ENCODE measurements at places on chromosomes 6 and 20.

DNA sequence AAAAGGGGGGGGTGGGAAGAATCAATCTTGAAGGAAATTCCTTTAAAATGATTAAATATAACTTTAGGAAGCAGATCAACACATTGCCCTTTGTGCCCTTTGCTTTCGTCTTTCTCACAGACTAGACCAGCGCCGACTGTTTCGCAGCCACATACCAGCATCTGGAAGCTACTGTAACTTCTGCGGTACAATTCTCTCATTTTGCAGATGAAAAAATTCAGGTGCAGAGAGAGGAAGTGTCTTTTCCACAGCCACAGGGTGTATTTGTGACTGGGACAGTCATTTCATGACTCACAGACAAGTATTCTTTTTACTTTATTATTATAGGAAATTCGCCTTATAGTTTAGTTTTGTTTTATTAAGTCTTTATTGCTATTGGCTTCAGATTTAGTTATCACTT, 84.2 kb downstream of the UST start:
- DNase-seq, result no peak

DNA sequence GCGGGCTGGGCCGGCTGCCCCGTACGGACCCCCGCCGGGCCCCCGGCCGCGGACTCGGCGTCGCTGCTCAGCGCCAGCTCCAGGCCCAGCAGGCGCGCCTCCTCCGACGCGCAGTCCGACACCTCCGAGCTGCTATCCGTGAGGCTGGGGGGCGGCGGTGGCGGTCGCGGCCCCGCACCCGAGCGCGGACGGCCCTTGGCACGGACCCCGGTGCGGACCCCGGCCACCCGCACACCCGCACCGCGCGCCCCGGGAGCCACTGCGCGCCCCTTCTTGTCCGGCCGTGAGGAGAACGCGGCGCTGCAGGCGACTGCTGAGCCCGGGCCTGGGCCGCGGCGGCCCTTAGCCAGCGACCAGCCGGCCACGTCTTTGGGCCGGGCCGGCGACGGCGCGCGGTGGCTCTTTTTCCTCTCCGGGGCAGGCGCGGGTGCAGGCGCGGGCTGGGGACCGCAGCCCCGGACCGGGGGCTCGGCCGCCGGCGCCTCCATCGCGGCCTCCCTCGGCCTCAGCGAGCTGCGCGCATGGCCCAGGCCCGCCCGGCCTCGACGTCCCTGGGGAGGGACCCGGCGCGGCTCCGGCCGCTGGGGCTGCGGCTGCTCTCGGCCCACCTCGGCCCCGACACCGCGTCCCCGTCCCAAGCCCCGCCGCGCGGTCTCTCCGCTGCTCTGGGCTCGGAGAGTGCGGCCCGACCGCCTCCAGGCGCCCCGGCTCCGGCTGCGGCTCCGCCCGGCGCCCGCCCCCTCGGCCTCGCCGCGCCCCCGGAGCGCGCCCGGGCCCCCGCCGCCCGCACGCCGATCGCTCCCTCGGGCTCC, 12.9 kb upstream of the TLDC2 start:
- no peak for DNase-seq

- no peak for DNase-seq
Observed at GRCh38 chr6:111472933-111473435, 10.0 kb downstream of the REV3L start.

DNA sequence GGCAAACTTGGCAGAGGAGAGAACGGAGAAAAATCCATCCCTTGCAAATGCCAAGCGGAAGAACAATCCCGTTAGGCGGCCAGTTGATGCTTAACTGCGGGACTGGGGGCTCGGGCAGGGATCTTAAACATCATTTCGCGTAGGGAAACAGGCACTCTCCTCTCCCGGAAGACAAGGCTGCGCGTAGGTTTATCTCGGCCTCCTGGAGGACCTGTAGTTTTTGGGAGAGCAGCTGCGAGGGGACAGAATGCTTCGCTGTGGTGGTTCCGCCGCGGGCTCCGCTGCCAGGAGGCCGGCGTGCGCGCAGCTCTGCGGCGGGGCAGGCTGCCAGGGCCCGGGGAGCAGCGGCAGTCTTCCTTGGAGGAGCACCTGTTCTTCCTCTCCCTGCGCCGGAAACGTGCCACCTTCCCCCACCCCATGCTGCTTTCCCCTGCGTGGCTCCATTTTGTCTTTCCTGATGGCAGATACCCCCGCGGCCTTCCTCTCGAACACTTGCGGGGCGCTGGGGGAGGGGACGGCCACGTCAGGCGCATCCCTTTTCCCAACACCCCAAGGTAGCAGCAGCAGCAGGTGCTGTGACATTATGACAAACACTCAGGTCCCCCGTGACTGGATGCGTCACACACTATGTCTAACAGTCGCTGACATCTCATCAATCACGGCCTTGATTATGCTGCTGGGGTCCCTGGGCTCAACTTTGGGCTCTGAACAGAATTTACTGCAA, 230.7 kb upstream of the BTBD3 start:
- DNase-seq, result no peak

- DNase-seq, result no peak
Observed at GRCh38 chr6:54987633-54988290, 141.2 kb downstream of the FAM83B start.

- DNase-seq, result no peak
Observed at GRCh38 chr6:7904654-7905319, 5.8 kb downstream of the TXNDC5 start.

DNA sequence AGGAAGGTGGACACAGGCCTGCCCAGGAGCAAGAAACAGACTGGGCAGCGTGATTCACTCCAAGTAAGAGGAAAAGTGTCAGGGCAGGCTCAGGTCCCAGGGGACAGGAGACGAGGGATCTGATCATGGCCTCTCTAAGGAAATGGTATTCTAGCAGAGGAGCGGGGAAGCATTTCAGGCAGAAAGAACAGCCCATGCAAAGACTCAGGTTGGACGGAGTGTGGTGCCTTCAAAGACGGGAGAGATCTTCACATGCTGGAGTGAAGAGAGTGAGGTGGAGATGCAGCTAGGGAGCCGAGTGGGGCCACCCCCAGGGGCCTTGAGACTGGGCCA, 161.1 kb downstream of the SYCP2 start:
- DNase-seq, result no peak

GRCh38 chr20:47747669-47748031, 37.6 kb downstream of the SULF2 start:
- DNase-seq, result no peak

GRCh38 chr20:44073011-44073674, 113.8 kb downstream of the JPH2 start:
- DNase-seq, result no peak

DNA sequence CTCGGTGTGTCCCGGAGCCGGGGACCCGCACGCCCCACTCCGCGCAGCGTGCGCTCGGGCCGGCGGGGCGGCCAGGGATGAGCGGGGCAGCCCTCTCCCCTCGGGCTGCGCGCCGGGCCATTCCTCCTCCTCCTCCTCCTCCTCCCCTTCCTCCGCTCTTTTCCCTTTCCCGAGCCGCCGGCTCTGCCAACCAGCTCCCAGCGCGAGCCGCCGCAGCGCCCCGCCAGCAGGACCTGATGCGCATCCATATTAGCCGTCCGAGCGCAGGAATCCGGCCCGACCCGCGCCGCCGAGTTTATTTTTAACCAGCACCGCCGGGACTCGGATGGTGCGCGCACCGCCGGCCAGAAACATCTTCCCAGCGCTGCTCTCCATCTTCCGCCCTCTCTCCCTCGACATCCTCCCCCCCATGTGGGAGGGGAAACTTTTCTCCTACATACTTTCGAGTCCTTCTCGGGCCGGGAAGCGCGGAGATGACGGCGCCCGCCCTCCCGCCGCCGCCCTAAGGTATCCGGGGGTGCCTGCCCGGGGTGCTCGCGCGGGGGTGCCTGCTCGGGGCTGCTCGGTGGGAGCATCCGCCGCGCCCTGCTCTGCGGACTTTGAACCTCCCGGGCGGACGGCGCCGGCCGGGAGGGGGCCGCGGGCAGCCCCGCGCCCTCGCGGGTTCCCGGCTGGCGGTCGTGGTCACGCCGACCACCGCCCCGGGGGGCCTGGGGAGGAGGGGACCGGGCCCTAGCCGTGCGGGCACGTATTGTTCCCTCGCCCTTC, 619 bp downstream of the RREB1 start:
- peak; percentile 74 for DNase-seq

DNA sequence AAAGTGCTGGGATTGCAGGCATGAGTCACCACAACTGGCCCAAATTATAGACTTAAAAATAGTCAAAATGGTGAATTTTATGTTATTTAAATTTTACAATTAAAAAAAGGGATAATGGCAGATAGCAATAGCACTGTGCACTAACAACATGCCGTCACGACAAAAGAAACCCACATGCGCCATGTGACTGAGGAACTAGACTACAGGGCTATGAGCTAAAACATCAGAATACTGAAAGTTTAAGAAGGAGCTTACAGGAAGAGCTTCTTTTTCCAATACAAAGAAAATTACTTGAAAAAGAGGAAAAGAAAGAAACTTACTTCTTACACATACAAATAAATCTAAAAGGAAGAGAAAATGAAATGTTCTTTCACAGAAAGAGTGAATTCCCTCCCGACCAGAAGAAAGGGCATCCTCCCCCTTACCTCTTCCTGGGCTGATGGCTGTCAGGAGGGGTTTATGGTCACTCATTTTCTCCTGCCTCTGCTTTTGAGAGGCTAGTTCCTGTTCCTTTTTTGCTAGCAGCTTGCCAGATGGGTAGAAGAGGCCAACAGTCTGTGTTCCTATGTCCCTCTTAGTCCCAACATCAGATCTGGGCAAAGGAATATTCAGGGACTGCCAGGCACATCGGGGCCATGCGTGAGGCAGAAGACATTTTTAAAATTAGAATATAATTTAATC, 54.5 kb downstream of the DZANK1 start:
- peak; percentile 70 for DNase-seq

DNA sequence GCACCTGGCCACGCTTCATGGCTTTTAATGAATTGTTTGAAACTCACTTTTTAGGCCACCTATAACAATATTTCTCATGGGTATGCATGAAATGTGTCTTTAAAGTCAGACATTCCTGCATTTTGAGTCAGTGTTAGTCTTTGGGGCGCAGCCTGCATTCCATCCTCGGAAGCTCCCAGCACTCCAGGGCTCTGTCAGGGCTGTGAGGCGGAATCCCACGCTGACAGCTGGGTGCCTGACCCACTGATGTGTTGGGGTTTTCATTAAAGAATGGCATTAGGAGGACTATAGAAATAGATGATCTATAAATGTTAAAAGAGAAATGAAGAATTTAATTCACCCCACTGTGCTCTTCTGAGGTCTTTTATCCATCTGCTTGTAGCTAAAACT, 16.2 kb upstream of the CLDN20 start:
- no peak for DNase-seq

DNA sequence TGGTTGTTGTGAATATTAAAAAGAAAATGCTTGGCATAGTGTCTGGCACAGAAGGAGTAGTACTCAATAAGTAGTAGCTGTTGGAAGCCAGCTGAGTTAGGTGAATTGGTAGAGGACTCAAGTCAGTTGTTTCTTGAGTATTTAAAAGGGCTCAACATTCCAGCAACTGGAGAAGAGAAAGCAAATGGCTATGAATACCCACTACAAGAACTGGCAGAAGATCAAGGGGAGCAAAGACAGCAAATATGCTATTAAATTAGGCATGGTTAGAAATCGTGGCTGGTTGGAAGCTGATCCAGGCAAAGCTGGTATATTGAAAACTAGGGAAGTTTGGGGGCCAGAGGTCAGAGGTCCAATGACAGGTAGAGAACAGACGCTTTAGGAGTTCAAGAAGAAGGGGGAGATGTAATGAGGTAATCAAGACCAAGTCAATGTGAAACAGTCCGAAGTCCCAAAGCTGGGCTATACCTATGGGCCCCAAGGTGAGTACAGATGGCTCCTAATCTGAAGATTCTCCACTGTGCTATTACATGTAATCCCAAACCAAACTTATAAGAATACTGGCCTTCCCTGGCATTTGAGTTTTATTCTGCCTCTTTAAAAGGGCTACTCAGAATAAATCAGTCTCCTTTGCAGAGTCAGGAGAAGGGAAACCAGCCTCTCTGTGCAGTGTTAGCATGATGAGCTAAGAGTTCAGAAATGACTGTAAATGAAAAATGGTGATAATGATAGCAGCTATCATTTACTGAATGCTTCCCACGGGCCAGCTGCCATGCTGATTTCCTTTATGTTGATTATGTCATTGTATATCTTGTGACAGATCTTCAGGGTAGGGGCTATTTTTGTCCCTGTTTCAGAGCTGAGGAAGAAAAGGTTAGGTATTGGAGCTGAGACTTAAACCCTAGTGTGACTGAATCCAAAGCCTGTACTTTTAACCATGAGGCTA, 122.3 kb downstream of the ANKS1A start:
- DNase-seq, result no peak
